ENCODE measurements at places on chromosomes 1 and 21.

GRCh38 chr1:46062651-46063319 lies 69.6 kb downstream of the PIK3R3 start:
- peak; percentile 33 for DNase-seq

- no peak for DNase-seq
These were observed 25.2 kb downstream of the CLDN14 start for GRCh38 chr21:36454706-36455105.

GRCh38 chr1:155893389-155894142 lies 17.6 kb downstream of the RIT1 start:
- DNase-seq: no peak

DNA sequence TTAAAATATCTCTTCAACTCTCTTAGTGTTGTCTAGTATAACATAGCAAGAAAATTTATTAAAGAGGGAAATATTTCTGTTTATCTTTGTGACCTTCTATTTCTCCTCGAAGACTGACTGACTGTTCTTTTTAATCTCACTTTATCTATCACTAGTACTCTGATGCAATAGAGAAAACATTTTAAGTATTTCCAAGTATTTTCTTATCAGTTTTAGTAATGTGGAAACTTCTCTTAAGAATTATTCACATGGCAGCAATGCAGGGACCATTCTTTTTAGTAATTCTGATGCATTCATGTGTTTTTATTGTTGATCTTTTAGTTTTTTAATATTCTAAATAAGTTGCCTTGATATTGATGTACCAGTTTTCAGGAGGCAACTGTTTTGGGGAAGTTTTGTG lies 115.7 kb downstream of the NEK7 start:
- no peak for DNase-seq

DNA sequence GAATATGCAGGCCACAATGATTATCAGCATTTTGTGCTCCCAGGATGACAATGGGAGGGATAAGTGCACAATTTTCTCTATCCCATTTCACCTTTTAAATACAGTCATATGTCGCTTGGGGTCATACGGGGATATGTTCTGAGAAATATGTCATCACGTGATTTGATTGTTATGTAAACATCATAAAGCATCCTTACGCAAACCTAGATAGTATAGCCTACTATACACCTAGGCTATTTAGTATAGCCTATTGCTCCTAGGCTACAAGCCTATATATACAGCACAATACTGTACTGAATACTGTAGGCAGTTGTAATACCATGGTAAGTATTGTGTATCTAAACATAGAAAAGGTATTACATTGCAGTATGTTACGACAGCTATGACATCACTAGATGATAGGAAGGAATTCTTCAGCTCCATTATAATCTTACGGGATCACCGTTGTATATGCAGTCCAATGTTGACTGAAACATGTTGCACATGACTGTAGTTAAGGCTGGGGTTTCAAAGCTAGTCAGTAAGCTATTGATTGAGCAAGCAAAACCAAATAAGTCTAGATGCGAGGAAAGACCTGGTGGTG lies 18.9 kb downstream of the RUSC1 start:
- DNase-seq: no peak

- no peak for DNase-seq
These were observed 78.5 kb upstream of the PGD start for GRCh38 chr1:10320336-10320735.

GRCh38 chr1:231037585-231038517 lies 2.2 kb downstream of the FAM89A start:
- no peak for DNase-seq

GRCh38 chr21:31190516-31190915 lies 152.2 kb upstream of the KRTAP19-8 start:
- DNase-seq: no peak

- DNase-seq: no peak
These were observed 57.3 kb downstream of the DRAM2 start for GRCh38 chr1:111082421-111083203.

- no peak for DNase-seq
These were observed 429.6 kb downstream of the HLX start for GRCh38 chr1:221308534-221309511.

DNA sequence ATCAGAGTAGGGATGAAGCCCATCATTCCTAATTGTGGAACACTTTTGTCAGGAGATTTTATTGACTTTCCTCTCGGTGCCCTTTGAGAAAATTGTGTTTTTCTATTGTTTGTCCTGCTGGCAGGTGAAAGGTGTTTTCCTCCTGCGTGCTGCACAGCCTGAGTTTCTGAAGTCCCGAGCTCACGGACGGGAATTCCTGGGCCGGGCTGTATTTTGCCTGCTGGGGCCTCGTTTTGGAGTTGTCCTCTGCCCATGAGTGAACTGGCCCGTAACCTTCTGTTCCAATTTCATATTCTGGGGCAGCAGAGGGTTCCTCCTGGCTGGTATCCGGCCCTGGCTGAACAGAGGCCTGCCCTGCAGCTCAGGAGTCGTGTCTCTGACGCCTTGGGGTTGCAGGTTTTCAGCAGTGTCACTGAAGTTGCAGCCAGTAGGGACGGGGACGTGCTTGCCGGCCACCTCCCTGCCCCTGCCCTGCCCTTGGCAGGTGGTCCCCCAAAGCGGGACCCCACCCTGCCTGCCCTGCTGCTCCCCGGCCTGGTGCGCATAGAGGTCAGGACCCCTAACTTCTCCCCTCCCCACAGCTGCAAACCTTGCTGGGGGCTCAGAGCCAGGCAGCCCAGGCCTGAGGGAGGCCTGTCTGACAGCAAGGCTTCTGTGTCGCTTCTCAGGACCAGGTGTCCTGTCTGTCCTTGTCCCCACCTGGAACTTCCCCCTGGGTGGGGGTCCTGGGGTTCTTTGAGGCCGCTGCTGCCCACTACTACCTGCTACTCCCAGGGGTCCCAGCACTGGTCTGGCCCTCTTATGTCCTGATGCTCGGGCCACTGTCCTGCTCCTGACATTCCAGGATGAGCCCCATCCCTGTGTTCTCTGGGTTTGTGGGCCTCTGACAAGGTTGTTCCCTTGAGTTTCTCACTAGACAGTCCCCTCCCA lies 49.0 kb downstream of the SLX9 start:
- no peak for DNase-seq

DNA sequence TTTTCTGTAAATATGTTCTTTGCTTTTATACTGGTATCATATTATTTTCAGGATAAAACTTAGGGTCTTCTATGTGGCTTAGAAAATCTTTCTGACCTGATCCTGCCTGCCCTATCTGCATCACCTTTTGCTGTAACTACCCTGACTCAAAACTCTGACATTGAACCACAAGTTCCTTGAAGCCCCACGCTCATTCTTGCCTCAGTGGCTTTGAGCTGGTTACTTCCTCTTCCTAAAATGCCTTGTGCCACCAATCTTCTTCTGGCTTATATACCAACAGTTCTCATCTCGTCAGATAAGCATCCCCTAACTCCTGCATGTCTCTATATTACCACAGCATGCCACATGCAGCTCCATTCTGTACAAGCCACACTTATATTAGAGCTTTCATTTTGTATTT lies 84.5 kb upstream of the LRRC7 start:
- DNase-seq: no peak

GRCh38 chr1:9654834-9655723 lies 3.5 kb downstream of the PIK3CD start:
- peak; percentile 42 for DNase-seq

DNA sequence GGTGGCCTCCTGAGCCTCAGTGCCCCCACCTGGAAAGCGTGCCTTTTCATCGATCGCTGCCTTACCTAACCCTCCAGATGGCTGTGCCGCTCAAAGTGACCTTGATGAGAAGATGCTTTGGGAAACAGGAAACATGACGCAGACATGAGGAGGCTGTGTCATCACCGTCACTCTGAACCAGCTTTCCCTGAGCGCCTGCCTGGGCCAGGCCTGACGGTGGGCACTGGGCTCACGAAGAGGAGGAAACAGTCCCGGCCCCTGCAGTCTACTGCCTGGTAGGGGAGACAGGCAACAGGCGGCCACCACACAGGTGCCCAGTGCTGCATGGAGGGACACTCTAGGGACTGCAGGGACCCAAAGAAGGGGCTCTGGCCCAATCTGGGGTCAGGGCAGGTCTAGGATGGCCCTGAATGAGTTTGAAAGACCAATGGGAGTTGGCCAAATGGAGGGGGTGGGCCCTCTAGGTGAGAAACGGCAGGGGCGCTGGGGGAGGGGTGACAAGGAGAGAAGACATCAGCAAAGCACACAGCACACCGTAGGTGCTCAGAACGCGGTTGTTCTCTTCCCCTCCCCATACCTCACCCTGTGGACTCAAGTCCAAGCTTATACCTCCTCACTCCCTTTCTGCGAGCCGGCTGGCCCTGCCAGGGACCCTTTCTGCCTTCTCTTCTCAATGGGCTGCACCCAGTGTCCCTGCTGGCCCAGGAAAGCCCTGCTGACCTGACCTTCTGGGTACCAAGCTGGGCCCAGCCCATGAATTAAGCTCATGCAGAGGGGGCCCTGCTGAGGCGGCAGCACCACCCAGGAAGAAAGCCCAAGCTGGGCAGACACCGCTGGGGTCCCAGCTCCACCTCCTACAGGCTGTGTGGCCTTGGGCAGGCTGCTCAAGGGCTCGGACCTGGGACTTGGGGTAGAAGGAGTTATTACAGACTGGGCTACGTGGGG lies 44.9 kb downstream of the GLIS1 start:
- DNase-seq: no peak

DNA sequence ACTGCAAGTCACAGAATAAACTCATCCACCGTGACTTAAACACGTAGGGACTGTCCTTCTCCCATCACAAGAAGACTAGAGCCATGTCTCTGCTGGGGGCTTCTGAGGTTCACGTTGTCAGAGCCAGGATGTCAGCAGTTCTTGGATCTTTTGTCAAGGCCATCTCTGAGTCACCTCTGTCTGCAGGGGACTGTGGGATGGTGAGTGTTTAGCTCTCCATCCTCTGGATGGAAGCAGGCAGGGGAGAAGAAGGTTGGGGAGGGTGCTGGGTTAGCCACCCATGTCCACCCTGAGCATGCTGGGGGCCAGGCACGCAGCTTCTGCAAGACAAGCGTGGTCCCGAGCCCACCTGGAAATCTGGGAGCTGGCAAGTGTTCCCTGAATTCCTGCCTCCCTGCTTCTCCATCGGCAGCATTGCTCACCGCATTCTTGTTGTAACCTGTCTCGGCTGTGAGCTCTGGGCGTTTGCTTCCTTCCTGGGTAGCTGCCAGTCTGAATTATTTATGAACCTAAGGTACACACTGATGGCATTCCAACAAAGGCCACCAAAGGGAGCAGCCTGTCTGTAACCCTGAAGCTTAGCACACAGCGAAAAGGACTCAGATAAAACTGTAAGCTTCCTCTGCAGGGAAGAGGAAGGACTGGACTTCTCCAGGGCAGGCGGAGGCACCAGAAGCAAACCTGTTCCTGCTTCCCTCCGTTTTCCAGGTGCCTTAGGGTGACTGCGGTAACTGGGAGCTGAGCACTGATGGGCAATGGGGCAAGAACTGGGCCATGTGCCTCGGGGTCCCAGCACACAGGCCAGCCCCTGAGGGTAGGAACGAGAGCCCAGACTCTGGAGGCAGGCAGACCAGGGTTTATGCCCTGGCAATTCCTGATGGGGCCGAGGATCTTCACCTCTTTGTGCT lies 88.6 kb downstream of the RIPK4 start:
- DNase-seq: no peak

- no peak for DNase-seq
These were observed 175.8 kb upstream of the NFIA start for GRCh38 chr1:60906526-60906925.

DNA sequence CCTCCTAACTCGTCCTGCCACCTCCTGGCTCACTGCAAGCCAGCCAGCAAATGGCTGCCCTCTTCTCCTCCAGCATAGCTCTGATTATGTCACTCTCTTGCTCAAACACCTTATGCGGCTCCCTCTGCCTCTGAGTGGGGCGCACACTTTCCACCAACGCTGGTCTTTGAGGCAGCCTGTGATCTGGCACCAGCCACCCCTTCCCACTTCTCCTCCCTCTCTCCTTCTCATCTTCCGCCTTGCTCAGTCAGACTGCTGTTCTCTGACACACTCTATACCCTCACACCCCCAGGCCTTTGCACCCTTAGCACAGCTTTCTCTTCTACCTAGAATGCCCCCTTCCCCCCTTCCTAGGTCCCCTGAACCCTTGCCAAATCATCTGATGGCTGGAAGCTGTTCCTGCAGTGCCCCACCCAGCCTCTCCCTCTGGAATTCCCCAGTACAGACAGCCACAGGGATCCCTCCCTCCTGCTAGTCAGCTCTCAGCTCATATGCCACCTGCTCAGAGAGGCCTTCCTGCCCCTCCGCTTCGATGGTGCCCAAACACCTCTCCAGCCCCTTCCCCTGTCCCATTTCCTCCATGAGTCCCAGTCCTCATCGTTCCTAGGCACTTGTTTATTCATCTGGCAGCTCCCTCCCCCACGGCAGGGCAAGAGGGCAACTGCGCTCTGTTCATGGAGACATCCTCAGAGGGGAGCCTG lies 21.7 kb upstream of the PEF1 start:
- DNase-seq: no peak

GRCh38 chr1:47757226-47757975 lies 239.8 kb downstream of the TRABD2B start:
- DNase-seq: no peak

GRCh38 chr1:14055442-14056223 lies 355.6 kb downstream of the PRDM2 start:
- DNase-seq: no peak

DNA sequence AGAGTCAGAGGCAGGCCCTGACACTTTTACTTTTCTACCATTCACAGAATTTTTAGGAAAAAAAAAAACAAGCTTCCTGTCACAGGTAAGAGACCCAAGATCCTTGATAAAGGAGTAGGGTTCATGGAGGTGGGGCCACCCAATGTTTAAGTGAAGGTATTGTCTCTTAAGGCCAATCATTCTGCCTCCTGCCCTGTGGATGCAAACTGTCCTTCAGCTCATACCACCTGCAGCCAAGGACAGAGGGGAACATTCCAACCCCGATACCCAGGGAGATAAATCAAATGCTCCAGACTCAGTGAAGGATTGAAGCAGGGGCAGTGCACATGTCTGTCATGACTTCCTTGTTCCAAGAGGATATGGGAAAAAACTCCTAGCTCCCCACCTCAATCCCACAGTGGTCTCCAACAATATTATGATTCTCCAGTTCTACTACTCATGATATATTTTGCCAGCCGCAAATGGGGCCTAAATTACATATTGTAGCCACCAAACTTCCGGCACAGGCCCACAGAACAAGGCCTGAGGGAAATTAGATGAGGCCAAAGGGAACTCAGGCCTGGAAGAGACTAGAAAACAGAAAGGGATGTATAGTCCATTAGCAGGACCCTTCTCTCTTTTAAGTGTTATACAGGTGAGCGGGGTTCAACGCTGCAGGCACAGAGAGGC lies 59.5 kb downstream of the TRABD2B start:
- no peak for DNase-seq

Measured in stimulated activated CD4-positive, alpha-beta T cell treated with anti-CD3 and anti-CD28 coated beads, Interleukin-2, amount 100 ng/mL, for 4 hours (primary cell).